ENCODE measurements at places on chromosomes 5 and 9.
A peak's percentile ranks its signal among the peaks of the same experiment; 100 is the strongest.

DNA sequence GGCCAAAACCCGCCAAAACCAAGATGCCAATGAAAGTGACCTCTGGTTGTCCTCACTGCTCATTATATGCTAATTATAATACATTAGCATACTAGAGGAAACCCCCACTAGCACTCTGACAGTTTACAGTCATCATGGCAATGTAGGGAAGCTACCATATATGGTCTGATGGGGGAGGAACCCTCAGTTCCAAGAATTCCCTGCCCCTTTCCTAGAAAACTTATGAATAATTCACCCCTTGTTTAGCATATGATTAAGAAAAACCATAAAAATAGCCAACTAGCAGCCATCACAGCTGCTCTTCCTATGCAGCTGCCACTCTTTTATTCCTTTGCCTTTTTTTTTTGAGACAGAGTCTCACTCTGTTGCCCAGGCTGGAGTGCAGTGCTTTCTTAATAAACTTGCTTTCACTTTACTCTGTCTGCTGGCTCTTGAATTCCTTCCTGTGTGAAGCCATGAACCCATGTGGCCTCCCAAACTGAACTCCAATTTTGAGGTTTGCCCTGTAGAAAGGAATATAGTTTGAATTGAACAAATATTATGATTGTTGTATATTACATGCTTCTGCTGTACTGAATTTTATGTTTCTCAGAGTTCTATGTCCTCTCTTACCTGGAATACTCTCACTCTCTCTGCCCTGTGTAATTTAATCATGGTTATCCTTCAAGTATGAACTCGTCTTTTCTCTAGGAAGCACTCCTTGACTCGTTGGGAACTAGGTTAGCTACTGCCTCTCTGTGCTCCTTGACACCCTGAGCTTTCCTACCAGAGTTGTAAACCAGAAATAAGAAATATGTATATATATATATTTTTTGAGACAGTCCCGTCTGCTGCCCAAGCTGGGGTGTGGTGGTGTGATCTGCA, 59.8 kb downstream of the KIAA1958 start:
- peak; percentile 46 for DNase-seq

DNA sequence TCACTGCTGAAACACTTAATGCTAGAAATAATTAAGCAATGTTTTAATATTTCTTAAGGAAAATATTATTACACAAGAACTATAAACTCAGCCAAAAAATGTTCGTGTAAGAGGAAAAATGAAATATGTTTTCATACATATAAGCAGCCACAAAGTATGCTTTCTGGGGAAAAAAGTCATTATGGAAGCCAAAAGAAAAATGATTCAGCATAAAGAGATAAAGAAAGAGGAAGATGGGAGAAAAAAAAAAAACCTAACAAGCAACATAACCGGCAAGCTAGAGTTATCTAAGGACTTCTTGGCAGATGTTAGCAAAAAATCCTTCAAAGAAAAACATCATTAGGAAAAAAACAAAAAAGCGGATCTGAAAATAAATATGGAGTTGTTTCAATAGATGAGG, 179.1 kb downstream of the MUSK start:
- peak; percentile 40 for DNase-seq

- DNase-seq: peak; percentile 76
These were observed 815.7 kb downstream of the SEMA5A start for GRCh38 chr5:8730194-8730593.

DNA sequence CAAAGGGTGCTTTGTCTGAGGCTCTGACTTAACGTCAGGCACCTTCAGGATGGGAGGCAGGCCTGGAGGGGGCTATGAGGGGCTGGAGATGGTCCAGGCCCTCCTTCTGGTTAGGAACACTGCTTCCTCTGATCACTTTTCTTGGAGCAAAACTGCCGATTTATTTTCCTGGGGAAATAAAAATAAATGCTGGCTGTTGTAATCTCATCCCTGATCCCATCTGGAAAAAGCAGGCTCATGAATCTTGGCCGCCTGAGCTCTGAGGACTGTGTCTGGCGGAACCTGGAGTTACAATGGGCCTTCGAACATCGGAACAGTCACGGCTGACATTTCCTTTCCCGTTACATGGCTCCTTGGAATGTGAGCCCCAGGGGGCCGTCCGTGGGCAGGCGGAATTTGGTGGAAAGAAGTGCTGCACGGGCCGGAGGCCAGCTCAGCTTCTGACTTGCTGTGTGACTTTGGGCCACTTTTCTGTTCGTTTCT, 157.8 kb downstream of the RGS3 start:
- peak; percentile 88 for DNase-seq
